ENCODE measurements at places on chromosomes 3 and 15. TPM values are rescaled to one million over a fixed set of nuclear protein-coding genes. Genes with fewer than 3 reads are reported as not detected.

FRMD5 gene
- total RNA-seq, result 2.3 TPM

PFN2 gene
- total RNA-seq, result 178 TPM

CACNA1D gene
- total RNA-seq, result 1.0 TPM

TGM4 gene
- total RNA-seq, result 0.39 TPM

ACOX2 gene
- total RNA-seq, result 6.0 TPM

ATOSA gene
- total RNA-seq, result 7.0 TPM

LYZL4 gene
- total RNA-seq, result not detected

TUSC7 gene
- total RNA-seq, result not detected

NME9 gene
- total RNA-seq, result not detected

RBM5 gene
- total RNA-seq, result 37.4 TPM

ADGRG7 gene
- not detected for total RNA-seq

All from A549 treated with dexamethasone at 1 μM for 4 hours (cell line).